ENCODE measurements at places on chromosomes 2 and 18. TPM values are rescaled to one million over a fixed set of nuclear protein-coding genes. Genes with fewer than 3 reads are reported as not detected.

RESP18 gene
- total RNA-seq: not detected

ARMC9 gene
- 1.0 TPM for total RNA-seq

UGT1A6 gene
- not detected for total RNA-seq

TNFRSF11A gene
- 3.5 TPM for total RNA-seq

Data from activated naive CD4-positive, alpha-beta T cell treated with anti-CD3 and anti-CD28 coated beads for 36 hours (primary cell).